NCI-H1930 (cell line): ENCODE measurements at places on chromosomes 3 and 15.

DNA sequence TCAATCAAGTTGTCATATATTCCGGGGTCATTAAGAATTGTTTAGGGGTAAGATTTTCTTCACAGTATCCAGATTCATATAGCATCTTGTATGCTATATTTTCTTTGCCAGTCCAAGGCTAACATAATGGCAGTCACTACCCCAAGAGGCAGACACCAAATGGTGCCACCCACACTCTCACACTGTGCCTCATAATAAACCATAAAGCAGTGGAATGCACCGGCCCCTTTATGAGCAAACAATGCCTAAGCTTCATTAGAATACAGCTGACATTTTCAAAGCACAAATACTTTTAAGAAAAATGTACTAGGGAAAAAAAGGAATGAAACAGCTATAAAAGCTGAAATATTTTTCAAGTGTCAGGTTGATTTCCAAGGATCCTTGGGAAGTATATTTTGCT lies 121.6 kb downstream of the TFDP2 start:
- no peak for DNase-seq

- no peak for DNase-seq
Measured at GRCh38 chr3:52494886-52495495, at the start of gene STAB1. TSS of gene STAB1 (plus strand) at chr3:52495338. CDS start at chr3:52495414, 76 bp downstream.

- no peak for DNase-seq
Measured at GRCh38 chr3:107945417-107946094, 145.3 kb downstream of the CD47 start.

- no peak for DNase-seq
Measured at GRCh38 chr3:144763878-144764454, 792.3 kb downstream of the DIPK2A start.

DNA sequence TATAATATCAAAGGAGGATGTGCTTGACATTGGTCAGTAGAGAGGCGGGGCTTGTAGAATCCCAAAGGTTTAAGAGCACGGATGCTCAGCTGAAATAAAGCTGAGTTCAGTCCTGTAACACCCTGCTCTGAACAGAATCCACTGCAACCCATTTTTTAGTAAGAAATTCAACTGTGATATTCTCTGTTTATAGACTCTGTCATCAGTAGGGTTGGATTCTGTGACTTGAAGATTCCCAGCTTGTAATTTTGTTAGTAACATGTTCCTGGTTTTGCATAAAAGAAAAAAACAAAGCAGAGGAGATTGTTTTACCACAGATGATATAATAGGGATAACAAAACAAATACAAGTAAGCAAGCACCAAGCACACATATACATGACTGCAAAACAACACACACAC lies 324.6 kb upstream of the NR2F2 start:
- no peak for DNase-seq

- no peak for DNase-seq
Measured at GRCh38 chr15:91140601-91141000, 40.5 kb downstream of the SV2B start.

DNA sequence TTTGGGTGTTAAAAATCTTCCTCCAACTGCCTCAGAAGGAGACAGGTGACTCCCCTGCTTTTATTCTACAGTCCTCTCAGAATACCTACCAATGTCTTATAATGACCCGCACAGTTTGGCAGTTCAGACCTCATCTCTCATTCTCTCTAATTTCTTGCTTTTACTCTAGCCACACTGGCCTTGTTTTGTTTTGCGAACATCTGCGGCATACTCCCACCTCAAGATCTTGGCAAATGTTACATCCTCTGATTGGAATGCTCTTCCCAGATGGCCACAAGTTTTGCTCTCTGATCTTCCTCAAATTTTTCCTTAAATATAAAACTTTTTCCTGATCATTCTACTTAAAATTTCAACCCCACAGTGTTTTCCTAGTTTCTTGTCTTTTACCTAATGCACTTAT lies 94.1 kb downstream of the PLSCR2 start:
- no peak for DNase-seq

GRCh38 chr15:62706317-62706716 lies 336.2 kb upstream of the TPM1 start:
- DNase-seq: no peak
